Dermis blood vessel endothelial cell (primary cell): ENCODE measurements at places on chromosomes 7 and 10. TPM values are rescaled to one million over a fixed set of nuclear protein-coding genes. Genes with fewer than 3 reads are reported as not detected.

- no peak for DNase-seq
Measured at GRCh38 chr10:49368256-49368655, 27.6 kb downstream of the DRGX start.

DNA sequence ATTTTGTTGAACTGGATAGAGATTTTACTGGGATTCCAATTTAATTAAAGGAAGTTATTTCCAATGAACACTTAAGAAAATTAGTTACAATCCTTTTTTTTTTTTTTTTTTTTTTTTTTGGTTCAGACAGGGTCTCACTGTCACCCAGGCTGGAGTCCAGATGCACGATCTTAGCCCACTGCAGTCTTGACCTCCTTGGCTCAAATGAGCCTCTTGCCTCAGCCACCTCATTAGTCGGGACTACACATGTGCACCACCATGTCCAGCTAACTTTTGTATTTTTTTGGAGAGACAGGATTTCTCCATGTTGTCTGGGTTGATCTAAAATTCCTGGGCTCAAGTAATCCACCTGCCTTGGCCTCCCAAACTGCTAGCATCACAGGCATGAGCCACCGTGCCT lies 2.5 kb upstream of the ARL5B start:
- no peak for DNase-seq

DNA sequence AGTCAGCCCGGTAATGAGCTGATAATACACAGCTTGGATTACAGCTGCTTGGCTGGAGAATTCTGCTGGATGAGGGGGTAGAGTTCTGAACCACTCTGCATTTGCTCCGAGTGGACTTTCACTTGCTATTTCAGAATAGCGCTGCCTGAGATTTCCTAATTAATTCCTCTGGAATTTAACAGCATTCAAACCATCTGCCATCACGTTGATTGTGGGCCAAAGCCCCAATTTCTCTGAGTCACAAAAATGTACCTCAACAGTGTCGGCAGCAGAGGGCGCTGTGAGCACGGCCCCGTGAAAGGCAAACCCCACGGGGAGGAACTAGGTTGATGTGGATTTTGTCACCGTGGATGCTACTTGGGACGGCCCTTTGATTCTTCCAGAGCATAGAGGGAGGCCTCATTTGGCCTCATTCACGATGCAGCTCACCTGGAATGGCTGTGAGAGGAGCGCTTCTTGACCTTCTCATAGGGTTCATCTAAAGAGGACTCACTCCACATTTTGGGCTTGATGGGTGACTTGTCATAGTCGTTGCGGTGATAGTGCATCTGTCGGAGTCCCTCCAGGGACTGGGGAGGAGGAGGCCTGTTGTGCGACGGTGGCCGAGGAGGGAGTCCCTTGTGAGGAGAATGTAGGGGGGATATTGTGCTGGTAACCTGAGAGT lies 73.3 kb downstream of the PRPF18 start:
- peak; percentile 75 for DNase-seq

- no peak for DNase-seq
Measured at GRCh38 chr7:45073031-45073785, 15.6 kb downstream of the NACAD start.

ITIH5 gene
- 0.51 and 0.65 TPM in 2 replicates for total RNA-seq

GRCh38 chr7:23234569-23235296 lies 11.8 kb upstream of the GPNMB start:
- no peak for DNase-seq

DNA sequence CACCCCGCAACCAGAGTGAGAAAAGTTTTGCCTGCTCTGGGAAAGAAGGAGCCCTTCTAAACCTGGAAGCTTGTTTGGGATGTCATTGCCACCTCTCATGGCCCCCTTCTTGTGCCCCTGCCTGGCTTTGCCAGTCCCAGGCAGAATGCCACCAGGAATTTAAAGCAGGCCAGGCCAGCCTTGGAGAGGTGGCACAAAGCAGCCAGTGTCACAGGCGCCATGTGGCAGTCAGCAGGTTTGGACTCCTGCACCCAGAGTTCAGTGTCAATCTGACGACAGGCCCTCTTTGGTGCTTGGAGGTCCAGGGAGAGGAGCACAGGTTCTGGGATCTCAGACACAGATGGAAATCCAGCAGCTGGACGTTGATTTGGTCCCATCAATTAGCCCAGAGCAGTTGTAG lies 12.7 kb downstream of the HK1 start:
- no peak for DNase-seq

- DNase-seq, result peak; percentile 41
Measured at GRCh38 chr7:191105-191980, 1.0 kb upstream of the FAM20C start.

DNA sequence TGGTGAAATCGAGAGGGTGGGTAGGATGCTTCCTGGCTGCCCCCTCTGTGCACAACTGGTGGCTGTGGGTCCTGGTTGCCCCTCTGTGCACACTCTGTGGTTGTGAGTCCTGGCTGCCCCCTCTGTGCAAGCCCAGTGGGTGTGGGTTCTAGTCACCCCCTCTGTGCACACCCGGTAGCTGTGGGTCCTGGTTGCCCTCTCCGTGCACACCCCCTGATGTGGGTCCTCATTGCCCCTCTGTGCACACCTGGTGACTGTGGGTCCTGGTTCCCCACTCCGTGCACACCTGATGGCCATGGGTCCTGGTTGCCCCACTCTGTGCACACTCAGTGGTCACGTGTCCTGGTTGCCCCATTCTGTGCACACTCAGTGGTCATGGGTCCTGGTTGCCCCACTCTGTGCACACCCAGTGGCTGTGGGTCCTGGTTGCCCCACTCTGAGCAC lies 20.3 kb upstream of the RET start:
- DNase-seq, result no peak

OR6V1 gene
- not detected in 2 replicates for total RNA-seq

- DNase-seq, result no peak
Measured at GRCh38 chr7:84228526-84228925, 33.9 kb upstream of the SEMA3A start.

AKR1C1 gene
- 52.4 and 74.0 TPM in 2 replicates for total RNA-seq

GRCh38 chr10:116440330-116441030 lies 12.8 kb downstream of the PNLIPRP3 start:
- DNase-seq, result no peak
